Fibroblast of the aortic adventitia (primary cell): ENCODE measurements at places on chromosomes 3 and 15.

DNA sequence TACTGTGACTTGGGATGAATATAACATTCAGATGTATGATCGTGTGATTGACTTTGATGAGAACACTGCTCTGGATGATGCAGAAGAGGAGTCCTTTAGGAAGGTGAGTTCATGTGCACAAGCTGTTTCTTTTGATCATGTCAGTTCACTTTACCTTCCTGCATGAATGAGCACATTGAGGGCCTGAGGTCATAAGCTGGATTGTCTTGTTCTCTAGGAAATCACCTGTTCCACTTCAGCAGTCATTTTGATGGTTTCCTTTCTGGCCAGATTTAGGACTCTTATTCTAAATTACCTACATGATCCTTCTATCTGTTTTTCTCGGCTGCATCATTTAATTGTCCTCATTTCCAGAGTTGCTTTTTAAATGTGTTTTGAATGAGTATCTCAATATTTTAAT lies 4.1 kb downstream of the RCN2 start:
- no peak for DNase-seq

- no peak for DNase-seq
These were observed 447.4 kb upstream of the ROBO1 start for GRCh38 chr3:80215191-80215590.

GRCh38 chr3:18086078-18086477 lies 339.1 kb downstream of the SATB1 start:
- no peak for DNase-seq

DNA sequence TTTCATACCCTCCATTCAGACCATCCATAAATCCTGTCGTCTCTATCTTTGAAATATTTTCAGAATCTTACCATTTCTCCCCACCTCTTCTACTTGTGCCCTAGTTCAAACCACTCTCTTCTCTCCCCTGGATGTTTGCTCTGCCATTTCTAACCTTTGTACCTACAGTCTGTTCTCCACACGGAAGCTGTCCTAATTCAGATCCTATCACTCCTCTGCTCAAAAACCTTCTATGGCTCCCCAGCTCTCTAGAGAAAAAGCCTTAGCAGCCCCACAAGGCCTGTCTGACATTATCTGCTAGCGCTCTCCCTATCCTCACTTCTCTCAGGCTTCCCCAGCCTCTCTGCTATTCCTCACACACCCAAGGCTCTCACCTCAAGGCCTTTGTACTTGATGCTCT lies 4.5 kb upstream of the SEMA5B start:
- no peak for DNase-seq

DNA sequence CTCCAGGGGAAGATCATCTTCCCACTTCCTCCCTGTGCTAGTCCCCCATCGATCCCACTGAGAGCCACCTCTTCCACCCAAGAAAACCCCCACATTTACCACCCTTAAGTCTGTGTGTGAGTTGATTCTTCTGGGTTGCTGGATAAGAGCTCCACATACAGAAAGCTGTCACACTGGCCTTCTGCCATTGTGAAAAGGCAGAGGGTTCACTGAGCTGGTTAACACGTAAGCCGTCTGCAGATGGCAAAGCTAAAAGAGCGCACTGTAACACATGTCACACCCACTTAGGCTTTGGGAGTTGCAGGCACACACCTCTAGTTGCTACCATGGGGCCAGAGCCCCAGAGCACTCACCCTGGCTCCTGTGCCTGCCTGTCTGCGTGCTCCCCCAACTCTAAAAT lies 309.8 kb upstream of the LRRC3B start:
- DNase-seq: no peak

DNA sequence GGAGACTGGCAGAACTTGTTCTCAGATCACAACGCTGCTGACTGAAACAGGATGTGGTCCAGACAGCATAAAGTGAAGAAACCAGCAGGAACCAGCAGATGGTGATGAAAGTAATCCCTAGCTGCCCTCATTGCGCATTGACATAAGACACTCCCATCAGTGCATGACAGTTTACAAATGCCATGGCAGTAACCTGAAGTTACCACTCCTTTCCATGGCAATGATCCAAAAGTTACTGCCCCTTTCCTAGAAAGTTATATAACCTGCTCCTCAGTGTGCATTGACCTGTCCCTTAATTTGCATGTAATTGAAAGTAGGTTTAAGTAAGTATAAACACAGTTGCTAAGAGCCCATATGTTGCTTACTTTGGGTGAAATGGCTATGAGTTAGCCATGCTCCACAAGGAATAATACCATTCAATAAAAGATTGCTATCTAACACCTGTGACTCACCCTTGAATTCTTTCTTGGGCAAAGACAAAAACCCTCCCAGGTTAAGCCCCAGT lies 149.1 kb upstream of the CD96 start:
- DNase-seq: no peak

DNA sequence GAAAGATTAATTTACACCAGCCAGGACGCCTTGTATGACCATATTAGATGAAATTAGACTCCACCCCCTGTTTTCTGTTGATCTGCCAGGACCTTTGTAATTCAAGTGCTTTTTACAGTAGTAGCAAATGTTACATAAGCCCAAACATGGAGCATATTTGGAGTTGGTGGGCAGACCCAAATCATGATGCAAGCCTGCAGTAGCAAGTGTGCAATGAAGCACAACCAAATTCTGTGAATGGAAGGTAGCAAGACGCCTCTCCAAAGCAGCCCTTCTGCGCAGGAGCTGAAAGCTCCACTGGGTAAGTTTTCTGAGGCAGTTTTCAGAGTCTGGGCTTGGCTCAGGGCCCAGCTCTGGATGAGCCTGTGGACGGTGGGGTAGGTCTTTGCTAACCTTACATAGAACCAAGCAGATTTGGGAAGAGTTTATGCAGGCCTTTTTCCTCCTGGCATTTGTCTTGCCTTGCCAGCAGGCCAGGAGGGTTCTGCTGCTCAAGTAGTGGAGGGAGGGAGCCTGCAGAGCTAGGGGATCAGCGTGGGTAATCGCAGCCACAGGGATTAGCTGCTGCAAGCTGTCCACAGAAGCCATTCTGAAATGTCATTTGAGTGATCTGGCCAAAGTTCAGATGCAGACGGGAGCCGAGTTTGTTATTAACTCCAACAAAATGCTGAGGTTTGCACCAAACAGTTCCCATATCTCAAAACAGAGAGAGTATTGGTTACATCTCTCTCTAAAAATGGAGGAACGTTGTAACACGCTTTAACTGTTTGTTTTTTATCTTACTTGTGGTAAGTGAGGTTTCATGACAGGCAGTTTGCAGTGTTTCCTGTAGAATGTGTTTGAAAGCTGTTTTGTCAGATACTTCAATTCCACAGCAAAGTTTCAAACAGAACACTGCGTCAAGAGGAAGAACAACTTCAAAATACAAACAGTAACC lies 55.4 kb downstream of the PSMD6 start:
- DNase-seq: peak; percentile 69

DNA sequence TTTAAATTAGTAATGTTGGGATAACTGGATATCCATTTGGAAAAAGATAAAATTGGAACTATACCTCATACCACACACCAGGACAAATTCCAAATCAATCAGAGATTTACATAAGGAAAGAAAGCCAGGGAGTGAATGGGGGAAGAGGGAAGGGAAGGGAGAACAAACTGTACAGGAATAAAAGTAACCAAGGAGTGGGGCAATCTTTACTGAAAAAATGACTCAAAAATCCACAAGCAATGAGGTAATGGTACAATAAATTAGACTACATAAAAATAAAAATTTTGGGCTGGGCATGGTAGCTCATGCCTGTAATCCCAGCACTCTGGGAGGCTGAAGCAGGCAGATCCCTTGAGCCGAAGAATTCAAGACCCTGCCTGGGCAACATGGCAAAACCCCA lies 82.6 kb downstream of the MLH1 start:
- no peak for DNase-seq

DNA sequence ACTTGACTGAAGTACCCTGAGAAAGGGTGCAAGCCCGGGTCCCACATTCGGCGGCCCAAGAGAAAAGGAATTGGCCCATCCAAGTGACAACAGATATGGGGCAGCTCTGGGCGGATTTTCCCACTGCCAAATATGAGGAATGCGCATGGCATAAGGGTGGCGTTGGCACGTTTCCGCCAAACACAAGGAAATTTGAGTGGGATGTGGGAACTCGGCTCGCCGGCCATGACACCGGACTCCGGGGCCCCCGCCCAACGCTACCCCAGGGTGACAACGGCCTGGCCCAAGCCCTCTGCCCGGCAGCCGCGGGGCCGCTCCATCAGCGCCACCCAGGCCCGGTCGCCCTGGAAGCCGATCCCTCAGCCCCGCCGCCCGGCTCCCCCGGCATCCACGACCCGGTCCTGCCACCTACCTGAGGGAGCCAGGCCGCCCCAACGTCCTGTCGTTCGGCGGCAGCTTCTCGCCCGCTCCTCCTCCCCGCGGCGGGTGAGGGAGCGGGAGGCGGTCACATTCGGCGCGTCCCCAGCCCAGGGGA lies 449 bp downstream of the RAF1 start:
- DNase-seq: no peak

- DNase-seq: peak; percentile 71
These were observed at the start of gene FSTL1 for GRCh38 chr3:120450600-120451271. Gene FSTL1 (minus strand): TSS chr3:120450992. CDS start chr3:120450746, 246 bp downstream.

GRCh38 chr15:68582864-68583263 lies 4.1 kb downstream of the CORO2B start:
- no peak for DNase-seq

GRCh38 chr15:101243420-101243819 lies 8.4 kb downstream of the CHSY1 start:
- DNase-seq: no peak

DNA sequence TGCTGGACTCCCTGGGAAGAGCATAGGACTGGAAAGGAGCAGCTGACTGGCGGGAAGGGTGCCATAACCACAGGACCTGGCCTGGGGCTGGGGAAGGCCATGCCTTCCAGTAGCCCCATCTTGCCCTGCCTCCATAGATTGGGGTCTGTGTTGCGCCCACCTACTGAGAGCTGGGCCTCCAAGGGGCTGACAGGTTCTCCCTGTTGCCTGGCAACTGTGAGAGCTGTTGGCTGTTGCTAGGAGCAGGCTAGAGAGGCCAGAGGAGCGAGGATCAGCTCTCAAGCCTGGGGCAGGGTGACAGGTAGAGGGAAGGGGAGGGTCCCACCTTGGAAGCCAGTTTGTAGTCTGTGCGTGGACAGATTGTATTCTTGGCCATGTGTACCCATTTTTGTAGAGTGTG lies 2.8 kb upstream of the GNAI2 start:
- DNase-seq: no peak

GRCh38 chr3:69855436-69856162 lies 116.3 kb downstream of the MITF start:
- peak; percentile 57 for DNase-seq

GRCh38 chr3:56157693-56158362 lies 310.4 kb downstream of the ERC2 start:
- DNase-seq: peak; percentile 10

DNA sequence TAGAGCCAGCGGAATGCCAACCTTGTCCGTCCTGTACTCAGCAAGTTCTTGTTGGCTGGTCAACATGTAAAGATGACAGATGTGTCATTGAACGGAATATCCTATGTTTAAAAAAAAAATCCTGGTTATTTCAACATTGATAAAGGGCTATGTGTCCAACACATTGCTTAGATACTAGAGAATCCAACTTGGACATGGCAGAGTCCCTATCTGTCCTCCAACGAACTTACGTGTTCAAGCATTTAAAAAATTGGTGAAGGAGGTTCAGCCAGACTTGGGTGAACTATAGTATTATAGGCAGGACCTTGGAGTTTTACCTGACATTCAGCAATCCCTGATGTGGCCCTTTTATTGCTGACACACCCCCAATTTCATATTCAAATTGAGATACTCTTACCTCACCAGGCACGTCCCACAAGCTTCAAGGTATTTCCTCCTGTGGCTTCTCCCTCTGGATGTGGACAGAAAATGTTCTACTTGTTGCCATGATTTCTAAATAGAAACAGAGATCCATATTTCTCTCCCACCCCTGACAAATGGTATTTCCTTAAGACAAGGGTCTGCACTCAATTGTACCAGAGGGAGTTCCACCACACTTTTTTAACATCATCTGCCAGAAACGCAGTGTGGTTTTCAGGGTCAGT lies 207.7 kb upstream of the TPM1 start:
- DNase-seq: no peak

DNA sequence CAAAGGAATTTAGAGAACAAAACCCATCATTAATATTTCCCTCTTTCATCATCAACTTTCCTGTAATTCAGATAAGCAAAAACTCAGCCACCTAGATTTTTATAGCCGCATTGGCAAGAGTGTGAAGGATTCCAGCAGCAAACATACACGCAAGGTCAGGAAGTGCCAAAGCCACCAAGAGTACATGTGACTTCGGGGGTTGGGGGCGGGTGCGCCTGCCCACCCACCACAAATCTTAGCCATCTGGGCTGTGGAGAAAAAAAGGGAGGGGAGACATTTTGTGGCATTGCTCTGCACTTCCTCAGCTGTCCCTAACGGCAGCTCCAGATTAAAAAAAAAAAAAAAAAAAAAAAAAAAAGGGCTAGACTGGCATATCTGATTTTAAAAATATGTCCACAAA lies 148.4 kb downstream of the TNIK start:
- no peak for DNase-seq

DNA sequence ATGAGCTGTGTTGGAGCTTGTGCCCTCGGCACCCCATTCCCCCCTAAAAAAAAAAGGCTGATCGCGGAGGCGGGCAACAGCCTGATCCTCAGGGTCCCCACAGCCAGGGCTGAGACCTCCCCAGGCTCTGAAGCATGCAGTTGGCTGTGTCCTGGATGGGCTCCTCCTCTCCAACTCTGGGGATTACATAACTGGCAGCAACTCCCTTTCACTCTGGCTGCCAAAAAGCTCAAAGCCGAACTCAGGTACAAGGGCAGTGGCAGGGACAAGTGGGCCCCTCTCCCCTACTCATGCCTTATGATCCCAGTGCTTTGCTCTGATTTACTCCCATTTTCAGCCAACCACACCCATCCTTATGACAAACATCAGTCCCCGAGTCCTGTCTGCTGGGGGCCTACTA lies 18.3 kb downstream of the TPRA1 start:
- DNase-seq: no peak

- DNase-seq: no peak
These were observed 218.5 kb upstream of the PLSCR5 start for GRCh38 chr3:146823622-146824021.

DNA sequence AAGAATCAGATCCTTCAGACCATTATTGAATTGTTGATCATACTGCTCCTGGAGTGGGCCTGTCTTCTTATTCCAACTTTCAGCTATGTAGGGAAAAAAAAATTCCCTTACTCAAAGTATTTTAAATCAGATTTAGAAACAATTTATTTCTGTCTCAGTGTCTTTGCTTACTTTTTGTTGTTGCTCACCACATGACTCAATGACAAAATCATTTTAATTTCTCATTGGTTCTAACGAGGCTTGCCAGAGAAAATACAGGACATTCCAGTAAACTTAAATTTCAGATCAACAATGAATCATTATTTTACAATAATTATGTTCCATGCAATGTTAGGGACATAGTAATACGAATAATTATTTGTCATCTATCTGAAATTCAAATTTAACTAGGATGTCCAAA lies 748.5 kb upstream of the CBLB start:
- peak; percentile 33 for DNase-seq

DNA sequence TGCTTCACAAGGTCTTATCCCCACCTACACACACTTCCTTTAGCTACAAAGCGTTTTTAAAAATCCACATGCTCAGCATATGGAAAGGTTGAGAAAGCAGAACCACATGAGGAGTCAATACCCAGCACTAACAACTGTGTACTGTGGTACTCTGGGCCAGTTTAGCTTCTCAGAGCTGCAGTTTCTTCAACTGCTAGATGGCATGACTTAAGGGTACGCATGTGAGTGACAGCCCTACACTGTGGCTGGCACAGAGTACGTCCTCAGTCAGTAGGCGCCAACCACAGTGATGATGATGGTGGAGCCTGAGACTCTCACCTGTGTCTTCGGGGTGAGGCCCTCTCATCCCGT lies 17.4 kb downstream of the CCDC12 start:
- DNase-seq: no peak

- no peak for DNase-seq
These were observed 2.9 kb downstream of the NEDD4 start for GRCh38 chr15:55990516-55990915.
